ENCODE measurements at places on chromosomes 11 and 22. TPM values are rescaled to one million over a fixed set of nuclear protein-coding genes. Genes with fewer than 3 reads are reported as not detected.

The SYT9 gene
- 2.2 TPM for total RNA-seq

DNA sequence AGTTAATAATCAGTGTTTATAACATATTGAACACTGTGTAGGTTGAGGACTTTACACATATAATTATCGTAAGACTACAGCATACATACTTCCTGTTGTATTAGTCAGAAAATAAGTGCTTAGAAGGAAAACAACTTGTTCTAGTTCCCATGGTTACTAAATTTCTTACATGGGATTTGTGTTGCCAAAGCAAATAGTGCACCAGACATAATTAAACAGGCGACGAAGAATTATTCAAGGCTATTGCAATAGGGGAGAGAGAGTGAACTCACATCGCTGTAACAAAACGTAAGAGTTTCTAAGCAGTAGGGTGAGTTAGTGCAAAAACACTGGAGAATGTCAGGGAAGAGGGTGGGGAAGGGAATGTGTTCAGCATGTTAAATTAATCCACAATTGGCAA lies 347.8 kb downstream of the CNTN5 start:
- no peak overlapping the region for H3K27ac ChIP-seq
- DNase-seq, result no peak
- H3K36me3 ChIP-seq, result no peaks in the 10 kb centered on the region
- H3K4me1 ChIP-seq, result no peaks in the 10 kb centered on the region
- no peaks in the 10 kb centered on the region for H3K27me3 ChIP-seq

The ANGPTL5 gene
- not detected for total RNA-seq

DNA sequence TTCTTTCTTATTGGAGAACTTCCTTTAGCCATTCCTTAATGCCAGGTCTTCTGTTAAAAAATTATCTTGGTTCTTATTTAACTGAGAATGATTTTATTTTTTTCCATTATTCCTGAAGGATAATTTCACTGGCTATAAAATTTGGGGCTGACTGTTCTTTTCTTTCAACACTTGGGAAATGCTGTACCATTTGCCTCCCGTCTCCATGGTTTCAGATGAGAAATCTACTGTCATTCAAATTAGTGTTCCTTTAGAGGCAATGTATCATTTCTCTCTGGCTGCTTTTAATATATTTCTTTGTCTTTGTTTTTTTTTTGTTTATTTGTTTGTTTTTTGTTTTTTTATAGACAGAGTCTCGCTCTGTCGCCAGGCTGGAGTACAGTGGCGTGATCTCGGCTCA lies 51.8 kb upstream of the SMTN start:
- H3K4me1 ChIP-seq, result no peaks in the 10 kb centered on the region
- H3K4me3 ChIP-seq, result no peak overlapping the region
- no peak for DNase-seq
- no peaks in the 10 kb centered on the region for H3K27me3 ChIP-seq
- no peaks in the 10 kb centered on the region for H3K36me3 ChIP-seq

Measured in prostate gland (tissue), 2 donors.